Bronchus fibroblast of lung (primary cell): ENCODE measurements at places on chromosomes 5 and 9. TPM values are rescaled to one million over a fixed set of nuclear protein-coding genes. Genes with fewer than 3 reads are reported as not detected.

Gene RNF183
- total RNA-seq = not detected in 2 replicates

Gene FAM153A
- total RNA-seq = not detected in 2 replicates

Gene MARCHF3
- 3.0 and 4.2 TPM in 2 replicates for total RNA-seq

Gene FOXD4L4
- total RNA-seq = not detected in 2 replicates

Gene IL7R
- 12.9 and 14.0 TPM in 2 replicates for total RNA-seq

Gene SPATA31A3
- total RNA-seq = not detected in 2 replicates

Gene DMGDH
- total RNA-seq = 0.89 and 2.5 TPM in 2 replicates

Gene TRPM3
- under 0.01 TPM in 1 of 2 replicates, not detected in the other for total RNA-seq

Gene TRAF1
- total RNA-seq = 3.4 and 4.0 TPM in 2 replicates
